ENCODE measurements at places on chromosomes 3 and 15.
A peak's percentile ranks its signal among the peaks of the same experiment; 100 is the strongest.

- DNase-seq: no peak
These were observed 1.6 kb downstream of the GABPB1 start for GRCh38 chr15:50353251-50353974.

DNA sequence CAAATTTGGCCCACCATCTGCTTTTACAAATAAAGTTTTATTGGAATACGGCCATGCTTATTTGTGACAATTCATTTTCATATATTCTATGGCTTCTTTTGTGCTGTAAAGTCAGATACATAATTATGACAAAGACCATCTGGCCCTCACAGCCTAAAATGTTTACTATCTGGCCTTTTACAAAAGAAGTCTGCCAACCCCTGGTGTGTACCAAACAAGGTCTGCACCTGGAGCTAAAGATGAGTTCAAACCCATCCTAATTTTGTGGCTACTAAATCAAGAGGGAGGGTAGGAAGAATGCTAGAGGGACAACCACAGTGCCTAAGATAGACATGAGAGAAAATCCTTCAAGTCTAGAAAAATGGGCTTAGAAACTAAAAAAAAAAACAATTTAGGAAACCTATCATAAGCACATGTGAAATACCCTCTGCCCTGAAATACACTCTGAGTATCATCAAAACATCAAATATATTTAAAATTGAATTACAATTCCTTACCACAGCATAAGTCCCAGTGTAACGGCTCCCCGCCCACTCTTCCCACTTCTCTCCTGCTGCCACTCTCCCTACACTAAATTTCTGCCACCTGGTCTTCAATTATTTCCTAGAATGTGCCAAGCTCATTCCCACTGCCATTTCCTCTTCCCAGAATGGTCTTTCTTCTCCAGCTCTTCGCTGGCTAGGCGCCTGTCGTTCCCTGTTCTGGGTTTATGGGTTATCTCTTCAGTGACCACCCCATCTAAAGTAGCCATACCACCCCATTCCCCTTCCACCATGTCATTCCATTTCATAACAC lies 950.7 kb upstream of the CFAP20DC start:
- DNase-seq: no peak

GRCh38 chr3:12224181-12225147 lies 64.4 kb upstream of the PPARG start:
- DNase-seq: no peak

DNA sequence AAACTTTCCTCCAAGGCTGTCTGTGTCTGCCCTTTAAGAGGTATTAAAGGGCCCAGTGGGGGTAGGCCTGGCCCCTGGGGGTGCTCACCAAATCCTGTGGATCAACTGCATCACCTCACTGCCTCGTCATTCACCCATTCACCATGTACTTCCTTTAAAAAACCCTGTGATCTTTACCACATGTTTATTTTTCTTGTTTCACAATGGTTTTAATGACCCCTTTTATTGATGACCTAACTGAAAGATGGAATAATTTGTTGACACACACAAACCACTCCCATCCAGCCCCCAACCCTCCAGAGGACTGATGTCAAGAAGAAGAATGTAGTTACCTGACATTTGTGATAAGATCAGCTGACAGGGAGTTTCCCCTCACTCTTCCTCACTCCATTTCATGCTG lies 40.8 kb downstream of the KCNAB1 start:
- no peak for DNase-seq

GRCh38 chr3:189838291-189838690 lies 207.1 kb downstream of the TP63 start:
- no peak for DNase-seq

- DNase-seq: no peak
These were observed 2.2 kb downstream of the EID1 start for GRCh38 chr15:48880070-48880634.

- DNase-seq: no peak
These were observed 57.2 kb downstream of the KIF9 start for GRCh38 chr3:47225310-47225906.

GRCh38 chr15:79064496-79064895 lies 26.1 kb downstream of the RASGRF1 start:
- DNase-seq: no peak

- no peak for DNase-seq
These were observed 76.1 kb upstream of the DCLK3 start for GRCh38 chr3:36840453-36840921.

DNA sequence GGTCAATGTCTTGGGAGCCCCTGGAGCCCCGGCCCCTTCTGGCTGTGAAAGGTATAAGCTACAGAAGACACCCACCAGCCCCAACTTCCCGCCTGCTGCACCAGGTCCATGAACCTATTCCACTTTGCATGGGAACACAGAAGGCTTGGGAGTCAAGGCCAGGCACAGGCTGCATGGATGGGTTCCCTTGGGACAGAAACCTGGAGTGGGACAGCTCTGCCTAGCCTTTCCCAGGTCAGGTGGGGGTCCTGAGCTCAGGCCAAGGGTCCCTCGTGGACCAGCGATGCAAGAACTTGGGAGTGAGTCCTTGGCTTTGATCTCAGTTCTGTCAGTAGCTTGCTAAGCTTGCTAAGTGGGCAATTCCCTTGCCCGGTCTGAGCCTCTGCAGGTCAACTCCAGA lies 25.0 kb downstream of the TKT start:
- no peak for DNase-seq

GRCh38 chr15:72844067-72844466 lies 60.5 kb upstream of the ADPGK start:
- no peak for DNase-seq

DNA sequence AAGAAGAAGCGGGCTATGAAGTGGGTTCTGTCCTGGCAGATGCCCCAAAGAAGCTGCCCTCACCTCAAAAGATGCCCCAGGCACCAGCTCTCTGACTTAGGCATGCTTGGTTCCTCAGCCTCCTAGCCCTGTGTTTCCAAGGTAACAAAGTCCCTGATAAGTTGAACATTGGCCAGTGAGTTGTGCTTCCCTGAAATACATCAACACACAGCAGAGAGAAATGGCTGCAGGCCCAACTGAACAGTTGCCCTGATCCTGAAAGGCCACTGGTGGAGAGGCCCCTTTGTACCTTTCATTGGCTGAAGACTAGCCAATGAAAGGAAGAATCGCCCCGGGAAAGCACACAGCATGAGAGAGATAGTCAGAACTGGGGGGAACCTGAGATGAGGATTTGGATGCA lies 169.9 kb upstream of the CTNNB1 start:
- no peak for DNase-seq

GRCh38 chr3:142064454-142064853 lies 84.9 kb downstream of the TFDP2 start:
- DNase-seq: no peak

- DNase-seq: no peak
These were observed 93.6 kb downstream of the PLCL2 start for GRCh38 chr3:16978234-16978920.

GRCh38 chr15:70098461-70099166 lies 897 bp upstream of the TLE3 start:
- peak; percentile 52 for DNase-seq

GRCh38 chr15:99138491-99138982 lies 33.7 kb downstream of the SYNM start:
- peak; percentile 29 for DNase-seq

DNA sequence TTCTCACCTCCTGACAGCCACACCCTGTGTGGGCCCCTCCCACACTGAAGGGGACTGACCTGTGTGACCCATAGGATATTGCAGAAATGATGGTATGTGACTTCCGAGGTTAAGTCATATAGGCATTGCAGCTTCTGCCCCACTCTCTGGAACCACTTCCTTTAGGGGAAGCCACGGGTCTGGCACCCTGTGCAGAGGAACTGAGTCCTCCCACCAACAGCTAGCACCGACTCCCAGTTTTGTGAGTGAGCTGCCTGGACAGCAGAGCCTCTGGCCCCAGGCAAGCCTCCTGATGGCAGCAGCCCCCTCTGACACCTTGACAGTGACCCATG lies 24.6 kb upstream of the SLC6A6 start:
- no peak for DNase-seq

- DNase-seq: no peak
These were observed 12.8 kb downstream of the RTP1 start for GRCh38 chr3:187210091-187210490.

DNA sequence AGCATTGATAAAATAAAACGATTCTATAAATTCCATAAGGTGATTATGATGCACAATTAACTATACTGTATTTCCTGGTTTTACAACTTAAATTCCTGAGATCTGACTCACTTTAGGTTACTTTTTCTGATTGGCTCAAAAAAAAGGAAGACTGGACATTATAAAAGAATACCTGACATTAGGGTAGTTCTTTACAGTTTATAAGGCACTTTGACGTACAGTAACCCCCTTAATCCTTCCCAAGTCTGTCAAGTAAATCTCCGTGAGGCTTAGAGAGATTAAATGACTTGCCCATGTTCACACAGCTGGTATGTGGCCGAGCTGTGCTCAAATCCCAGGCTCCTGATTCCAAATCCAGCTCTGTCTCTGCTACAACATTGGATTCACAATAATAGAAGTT lies 1.0 kb upstream of the SLTM start:
- DNase-seq: no peak

- DNase-seq: no peak
These were observed 3.6 kb downstream of the COPS2 start for GRCh38 chr15:49151831-49152230.

DNA sequence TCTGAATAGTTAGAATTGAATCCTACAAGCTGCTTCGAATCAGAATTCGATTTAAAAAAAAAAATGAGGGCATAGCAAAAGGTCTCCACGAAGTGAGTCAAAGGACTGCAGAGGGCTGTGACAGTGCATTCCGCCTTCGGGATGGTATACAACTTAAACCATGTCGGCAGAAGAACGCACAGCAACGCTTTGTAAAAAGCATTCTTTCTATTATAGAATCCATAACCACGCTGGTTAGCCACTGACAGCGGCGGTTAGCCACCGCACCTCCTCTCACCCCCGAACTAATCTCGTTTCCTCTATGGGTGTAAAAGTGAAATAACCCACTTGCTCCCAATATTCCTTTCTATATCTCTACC lies 664 bp upstream of the PIK3CA start:
- DNase-seq: no peak

DNA sequence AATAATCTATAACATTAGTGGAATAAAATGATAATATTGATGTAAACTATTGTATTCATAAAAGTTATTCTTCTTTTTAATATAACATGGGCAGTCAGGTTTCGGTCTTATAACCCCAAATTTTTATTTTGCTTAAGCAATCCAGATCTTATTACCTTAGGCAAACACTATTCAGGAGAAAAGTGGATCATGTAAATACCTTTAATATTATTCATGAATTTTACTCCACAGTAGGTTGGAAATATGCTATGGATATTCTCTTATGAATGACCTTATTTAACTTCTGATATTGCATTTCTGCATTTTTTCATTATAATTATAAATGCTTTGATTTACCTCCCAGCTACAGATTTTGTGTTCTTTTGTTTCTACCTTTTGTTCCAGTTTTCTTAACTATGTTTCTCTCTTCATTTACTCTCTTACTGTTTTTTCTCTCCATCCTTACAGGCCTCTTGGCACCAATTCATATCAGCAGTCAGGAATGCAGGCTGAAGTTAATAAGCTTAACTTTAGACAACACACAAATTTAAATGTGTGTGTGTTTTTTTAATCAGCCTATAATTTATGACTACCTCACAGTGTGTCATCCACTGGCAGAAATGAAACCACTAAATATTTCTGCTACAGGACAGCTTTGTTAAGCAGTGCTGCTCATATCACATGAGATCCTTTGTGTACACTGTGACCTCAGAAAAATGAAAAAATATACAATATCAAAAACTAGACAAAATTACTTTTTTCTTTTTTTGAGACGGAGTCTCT lies 111.0 kb downstream of the NSUN3 start:
- DNase-seq: no peak

Data from breast epithelium (tissue), 4 donors.